NCI-H524 (cell line): ENCODE measurements at places on chromosomes 16 and 17.
A peak's percentile ranks its signal among the peaks of the same experiment; 100 is the strongest.

DNA sequence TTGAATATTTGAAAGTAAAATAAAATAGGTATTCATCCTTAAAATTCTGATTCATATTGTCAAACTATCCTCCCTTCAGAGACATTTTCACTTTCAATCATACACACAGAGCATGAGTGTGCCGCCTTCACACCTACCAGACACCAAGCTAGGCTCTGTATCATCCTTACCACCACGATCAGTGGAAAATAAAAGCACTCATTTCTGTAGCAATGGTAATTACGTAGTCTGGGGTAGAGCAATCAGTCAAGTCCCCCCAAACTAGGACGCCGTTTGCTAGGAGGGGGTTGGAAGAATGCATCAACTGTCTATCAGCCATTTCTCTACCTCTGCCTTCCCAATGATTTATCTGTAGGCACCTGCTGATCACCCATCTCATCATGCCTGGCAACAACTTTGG is 84.6 kb upstream of the GRIN2A start:
- DNase-seq, result no peak

GRCh38 chr17:34133350-34133749 is 121.7 kb upstream of the CCL2 start:
- DNase-seq, result no peak

- DNase-seq, result no peak
Measured at GRCh38 chr17:50208611-50209061, 7.2 kb upstream of the COL1A1 start.

- DNase-seq, result no peak
Measured at GRCh38 chr16:4803401-4803844, 990 bp upstream of the ROGDI start.

DNA sequence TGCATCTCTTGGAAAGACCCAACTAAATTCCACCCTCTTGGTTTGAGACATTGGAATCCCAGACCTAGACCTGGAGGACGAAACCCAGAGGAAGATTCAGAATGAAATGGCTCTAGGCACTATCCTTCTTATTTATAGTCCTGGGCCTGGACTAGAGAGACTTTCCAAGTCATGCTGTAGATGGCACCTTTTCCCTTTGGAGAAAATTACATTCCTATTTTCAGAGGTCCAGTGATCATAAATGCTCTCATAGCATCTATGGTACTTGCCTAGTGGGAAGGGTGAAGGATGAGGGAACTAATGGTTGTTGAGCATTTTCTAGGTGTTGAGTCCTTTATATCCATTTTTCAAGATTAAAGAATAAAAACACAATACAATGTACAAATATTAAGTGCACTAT is 37.1 kb downstream of the SPACA3 start:
- peak; percentile 10 for DNase-seq

DNA sequence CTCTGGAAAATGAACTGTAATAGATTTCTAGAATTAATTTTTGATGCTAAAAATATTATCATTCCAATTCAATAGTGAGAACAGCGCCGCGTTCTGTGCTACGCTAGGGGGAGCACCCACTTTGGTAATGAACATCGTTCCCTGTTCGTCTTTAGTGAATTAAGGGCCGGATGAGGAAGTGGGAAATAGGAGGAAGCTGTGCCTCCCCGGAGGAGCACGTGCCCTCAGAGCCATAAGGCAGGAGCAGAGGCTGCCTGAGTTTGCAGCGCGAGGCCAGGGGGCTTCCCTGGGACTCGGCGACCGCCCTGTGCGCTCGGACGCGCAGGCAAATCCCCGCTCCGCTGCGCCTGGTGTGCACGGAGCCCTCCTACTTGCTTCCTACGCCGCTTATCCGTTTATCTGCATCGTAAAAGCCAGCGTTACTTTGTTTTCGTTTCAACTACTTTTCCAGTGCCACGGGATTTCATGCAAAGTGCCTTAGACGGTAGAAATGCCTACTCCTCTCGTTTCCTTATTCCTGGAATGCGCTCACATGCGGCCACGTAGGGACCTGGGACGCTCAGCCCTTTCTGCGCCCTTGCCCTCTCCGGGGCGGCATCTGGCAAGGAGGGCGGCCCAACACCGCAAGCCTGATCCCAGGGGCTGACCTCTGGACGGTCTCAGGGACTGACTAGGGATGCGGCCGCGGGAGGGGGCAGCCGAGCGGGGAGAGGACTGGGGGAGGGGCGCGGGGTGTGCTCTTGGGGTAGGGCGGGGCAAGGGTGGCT is 76.4 kb downstream of the KCNJ12 start:
- peak; percentile 88 for DNase-seq

DNA sequence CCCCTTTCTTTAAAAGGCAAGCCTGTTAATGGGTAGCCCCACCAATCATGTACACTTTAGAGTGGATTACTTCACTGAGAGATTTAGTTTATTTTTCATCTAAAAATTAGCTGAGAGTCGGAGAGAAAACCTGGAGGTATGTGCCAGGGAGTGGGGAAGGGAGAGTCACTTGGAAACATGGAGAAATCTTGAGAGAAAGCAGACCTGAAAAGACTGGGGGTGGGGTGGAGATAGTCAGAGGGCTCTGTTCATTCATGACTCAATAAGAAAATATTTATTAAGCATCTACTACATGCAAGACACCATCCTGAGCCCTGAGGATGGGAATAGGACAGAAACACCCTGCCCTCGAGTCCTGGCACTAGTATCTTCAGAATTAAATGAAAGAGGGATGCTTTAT is 27.4 kb upstream of the RCVRN start:
- DNase-seq, result no peak

DNA sequence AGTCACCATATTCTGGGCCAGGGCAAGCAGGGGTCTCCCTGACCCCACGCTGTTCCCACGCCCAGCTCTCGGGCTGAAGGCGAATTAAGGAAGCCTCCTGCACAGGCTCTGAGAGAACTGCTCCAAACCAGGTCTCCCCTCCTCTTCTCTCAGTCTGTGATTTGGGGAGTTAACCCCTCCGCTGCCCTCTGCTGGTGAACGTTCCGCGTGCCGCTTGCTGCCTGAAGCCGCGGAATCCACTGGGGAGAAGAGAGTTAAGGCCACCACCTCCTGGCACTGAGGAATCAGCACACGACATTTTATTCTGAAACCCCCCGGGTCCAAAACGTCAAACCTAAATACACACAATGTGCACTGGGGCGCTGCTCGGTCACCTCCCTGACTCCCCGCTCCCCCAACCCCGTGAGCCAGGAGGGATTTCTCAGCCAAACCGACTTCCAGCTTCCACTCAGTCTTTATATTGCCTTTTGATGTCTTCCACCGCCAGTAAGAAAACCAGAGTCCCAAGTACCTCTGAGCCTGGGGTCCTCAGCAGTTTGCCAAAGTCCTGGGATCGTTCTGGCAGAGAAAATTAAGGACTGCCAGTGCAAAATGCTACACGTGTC is 54.4 kb upstream of the RCVRN start:
- DNase-seq, result peak; percentile 73

DNA sequence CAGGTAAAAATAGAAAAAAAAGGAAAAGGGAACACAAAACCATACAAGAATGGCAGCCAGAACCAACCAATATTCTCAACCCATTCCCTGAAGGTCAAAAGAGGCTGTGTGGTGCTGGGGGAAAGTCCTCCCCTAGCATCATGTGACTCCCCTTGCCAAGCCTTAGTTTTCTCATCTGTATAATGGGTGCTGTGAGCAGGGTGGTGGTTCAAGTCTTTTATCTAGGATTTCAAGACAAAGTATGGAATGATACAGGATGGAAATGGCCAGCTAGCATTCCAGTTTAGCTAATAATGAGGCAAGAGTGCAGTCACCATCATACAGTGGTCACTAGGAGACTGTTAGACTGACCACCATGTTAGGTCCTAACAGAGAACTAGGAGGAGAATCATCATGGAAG is 20.7 kb downstream of the PSMB3 start:
- DNase-seq, result no peak

- no peak for DNase-seq
Measured at GRCh38 chr17:27477971-27478684, 21.9 kb downstream of the KSR1 start.

GRCh38 chr16:20107083-20107482 is 33.4 kb upstream of the GPR139 start:
- DNase-seq, result no peak

GRCh38 chr17:76268015-76268749 is 3.0 kb downstream of the UBALD2 start:
- DNase-seq, result no peak

DNA sequence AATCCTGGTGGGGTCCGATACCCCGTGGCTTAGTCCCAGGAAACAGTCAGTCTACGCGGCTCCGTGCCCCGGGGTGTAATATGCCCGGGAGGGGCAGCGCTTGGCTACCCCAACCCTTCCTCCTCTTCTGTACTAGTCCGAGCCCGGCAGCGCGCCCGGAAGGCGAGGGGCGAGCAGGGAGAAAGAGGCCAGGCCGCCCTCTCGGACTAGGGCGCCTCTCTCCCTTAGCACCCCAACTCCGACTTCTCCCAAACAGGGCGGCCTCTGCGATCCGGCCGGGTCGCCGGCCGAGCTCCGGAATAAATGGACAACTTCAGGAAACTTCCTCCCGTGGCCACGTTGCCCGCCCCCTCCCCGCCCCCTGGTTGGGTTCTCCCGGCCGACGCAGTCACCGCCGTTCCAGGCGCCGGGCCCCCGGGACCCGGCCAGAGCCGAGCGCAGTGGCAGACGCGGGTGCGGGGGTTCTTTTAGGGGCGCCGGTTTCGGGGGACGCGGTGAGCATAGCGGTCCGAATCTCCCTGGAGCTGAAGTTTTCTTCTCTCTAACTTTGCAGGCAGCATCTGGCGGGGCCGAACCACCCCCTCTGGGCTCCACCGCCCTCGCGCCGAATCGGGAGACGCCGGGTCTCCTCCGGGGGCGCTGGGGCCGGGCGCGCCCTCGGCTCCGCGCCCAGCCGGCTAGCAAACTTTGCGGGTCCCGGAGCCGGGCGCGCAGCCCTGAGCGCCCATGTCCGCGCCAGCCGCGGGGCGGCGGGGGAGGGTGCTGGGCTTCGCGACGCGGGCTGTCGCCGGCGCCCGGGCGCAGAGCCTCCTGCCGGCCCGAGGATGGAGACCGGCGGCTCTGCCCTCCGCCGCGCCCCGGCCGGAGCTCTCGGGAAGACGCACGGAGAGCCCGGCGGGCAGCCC is at the start of gene SDK2:
TSS of gene SDK2 (minus strand) at position 301 of the 905 bp plus-strand sequence. CDS start 357 bp downstream, outside the sequence.
- DNase-seq, result peak; percentile 71

- peak; percentile 83 for DNase-seq
Measured at GRCh38 chr17:77451245-77451893, 310.6 kb downstream of the SEC14L1 start.

DNA sequence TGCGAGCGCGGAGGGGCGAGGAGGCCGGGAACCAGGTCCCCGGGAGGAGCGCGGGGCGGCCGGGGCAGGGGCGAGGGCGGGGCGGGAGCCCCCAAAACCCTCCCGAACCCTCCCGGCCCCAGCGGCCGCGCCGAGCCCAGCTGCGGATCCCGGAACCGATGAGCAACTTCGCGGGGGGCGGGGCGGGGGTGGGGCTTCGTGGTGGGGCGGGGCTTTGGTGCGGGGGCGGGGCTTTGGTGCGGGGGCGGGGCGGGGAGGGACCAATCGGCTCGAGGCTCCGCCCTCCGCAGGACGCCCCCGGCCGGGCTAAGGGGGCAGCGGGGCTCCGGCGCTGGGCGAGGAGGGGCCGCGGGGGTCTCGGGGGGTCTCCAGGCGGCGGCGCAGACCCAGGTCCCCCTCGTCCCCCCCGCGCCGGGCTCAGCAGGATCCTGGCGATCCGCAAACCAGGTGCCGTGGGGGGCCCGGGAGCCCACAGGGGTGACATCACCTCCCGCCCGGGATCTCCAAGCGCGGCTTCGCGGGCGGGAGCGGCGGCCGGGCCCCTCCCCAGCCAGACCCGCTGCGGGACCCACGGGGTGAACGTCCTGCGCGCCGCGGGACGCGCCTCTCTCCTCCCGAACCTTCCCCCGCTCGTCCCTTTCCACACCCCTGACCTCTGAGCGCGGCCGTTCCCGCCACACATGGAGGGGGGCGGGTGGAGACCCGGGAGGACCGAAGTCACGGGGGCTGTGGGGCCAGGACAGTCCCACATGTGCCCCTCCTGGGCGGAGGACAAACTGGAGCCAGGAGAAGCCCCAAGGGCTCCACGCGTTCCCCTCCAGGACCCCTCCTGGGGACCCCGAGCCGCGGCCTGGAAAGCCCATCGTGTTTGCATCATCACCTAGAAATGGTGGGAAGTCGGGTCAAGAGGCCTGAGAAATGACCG is at the start of gene ABR:
TSS of gene ABR (minus strand) at position 164 of the 925 bp plus-strand sequence. CDS start 254 bp downstream, outside the sequence.
- no peak for DNase-seq

- peak; percentile 62 for DNase-seq
Measured at GRCh38 chr17:73400915-73401545, 89.2 kb upstream of the CDC42EP4 start.

DNA sequence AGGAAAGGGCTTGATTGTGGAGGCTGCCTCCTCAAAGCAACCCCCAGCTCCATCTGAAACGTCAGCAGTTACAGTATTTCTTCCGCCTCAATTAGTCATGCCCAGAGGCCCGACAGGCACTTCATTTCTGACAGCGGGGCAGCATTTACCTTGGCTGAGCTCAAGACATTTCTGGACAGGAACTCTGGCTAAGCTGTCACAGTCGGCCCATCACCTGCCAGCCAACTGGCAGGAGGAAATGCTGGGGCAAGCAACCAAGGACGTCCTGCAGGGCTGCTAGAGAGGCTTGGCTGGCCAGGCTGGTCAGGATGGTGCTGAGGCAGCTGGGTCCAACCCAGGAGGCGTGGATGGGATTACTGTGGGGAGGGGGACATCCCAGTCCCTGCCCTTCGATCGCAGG is 27.8 kb downstream of the PLXDC1 start:
- DNase-seq, result no peak

GRCh38 chr16:8872967-8873865 is 4.4 kb upstream of the CARHSP1 start:
- no peak for DNase-seq

DNA sequence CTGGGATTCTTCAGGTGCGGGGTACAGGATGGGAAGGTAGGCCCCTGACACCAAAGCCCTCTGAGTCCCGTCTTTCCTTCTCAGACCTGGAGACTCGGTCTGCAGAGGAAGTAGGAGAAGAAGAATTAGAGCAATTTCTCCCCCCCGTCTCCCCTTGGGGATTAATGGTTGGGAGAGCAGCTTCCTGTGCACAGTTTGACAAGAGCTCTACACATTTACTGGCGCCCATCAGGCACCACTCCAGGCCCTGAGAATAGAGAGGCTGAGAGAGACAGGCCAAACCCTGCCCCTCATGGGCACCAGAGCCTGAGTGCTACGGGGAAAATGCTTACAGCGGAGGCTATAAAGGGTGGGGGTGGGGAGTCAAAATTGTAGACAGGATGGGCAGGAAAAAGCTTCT is 3.5 kb upstream of the C16orf74 start:
- DNase-seq, result peak; percentile 48
